ENCODE measurements at places on chromosomes 2 and 18.

DNA sequence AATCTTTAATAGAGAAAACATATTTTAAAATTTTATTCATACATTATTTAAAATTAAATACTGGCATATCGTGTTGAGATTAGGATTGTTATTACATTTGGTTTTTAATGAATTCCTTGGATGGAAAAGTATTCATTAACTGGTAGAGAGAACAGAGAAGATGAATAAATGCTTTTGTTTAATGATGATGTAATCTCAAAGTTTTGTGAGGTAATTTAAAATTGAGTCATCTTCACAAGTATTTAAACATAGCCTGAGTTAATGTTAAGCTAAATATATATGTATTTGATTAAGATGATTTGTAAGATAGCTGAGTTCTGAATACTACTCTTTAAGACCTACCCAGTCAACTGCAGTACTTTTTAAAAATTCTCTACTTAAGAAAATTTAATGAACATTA lies 713.4 kb upstream of the VRK2 start:
- no peak for DNase-seq

DNA sequence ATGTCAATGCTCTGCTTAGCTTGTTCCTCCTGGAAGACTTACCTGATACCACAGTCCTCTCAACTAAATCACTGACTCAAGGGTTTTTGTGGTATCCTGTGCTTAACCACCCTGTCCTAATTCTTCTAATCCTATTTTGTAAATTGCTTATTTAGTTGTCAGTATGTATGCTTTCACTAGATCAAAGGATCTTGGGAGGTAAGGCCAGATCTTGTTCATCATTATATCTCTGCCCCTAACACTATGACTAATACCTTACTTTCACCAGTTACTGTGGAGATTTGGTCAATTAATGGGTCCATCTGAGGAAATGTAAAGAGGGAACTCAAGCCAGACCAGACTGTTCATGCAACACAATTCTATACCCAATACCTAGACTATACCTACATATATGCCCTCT lies 203.2 kb downstream of the GULP1 start:
- no peak for DNase-seq

GRCh38 chr18:27797484-27797883 lies 379.4 kb downstream of the CDH2 start:
- no peak for DNase-seq

GRCh38 chr18:54235871-54236270 lies 11.4 kb upstream of the MBD2 start:
- DNase-seq = no peak

DNA sequence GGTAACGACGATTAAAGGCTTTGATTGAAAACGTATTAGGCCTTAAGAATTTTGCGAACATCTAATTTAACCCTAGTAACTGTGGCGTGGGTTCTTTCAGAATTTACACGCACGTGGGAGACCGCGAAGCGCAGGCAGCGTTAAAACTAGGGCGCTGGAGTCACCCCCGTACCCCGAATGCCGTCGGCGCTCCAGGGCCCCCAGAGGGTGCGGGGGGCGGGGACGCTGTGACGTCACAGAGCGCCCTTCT lies 673 bp upstream of the SMCHD1 start:
- DNase-seq = no peak

GRCh38 chr18:55179425-55179824 lies 220.2 kb upstream of the CCDC68 start:
- DNase-seq = no peak

GRCh38 chr2:178478130-178478438 lies 316 bp downstream of the FKBP7 start:
- no peak for DNase-seq

DNA sequence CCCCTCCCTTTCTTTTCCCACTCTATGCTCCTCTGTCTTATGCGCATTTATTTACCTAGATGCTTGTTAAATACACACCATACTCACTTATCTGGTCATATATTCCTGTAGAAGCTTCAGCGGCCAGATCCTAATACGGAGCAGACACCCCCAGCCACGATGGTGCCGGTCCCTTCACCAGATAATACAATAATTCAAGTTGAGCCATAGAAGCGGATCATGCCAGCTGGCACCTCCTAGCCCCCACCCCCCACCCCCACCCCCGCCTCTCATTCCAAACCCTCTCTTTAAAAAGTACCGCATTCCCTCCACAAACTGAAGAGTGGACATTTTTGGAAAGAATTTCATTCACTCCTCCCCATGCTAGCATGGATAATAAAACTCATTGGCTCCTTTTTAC lies 95.2 kb downstream of the BIN1 start:
- no peak for DNase-seq

GRCh38 chr2:11007331-11008264 lies 95.9 kb downstream of the KCNF1 start:
- DNase-seq = no peak

GRCh38 chr18:61579581-61579980 lies 246.4 kb downstream of the CDH20 start:
- DNase-seq = no peak

DNA sequence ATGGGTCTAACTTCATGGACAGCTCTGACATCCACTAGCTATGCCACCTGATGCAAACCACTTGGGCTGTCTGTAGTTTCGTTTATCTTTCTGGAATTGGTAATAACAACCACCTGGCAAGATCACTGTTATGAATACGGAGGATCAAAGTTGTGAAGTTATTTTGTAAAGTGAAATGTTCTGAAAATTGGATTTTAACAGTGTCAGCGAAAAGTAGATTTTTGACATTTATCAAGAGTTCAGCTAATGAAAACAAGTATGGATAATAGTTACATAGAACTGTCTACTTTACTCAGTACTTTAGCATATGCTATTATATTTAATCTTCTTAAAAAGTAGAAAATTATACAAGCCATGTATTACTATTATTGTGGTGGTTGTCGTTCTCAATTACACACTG lies 813.8 kb downstream of the RNF144A start:
- DNase-seq = no peak

GRCh38 chr2:220880623-220881596 lies 691.2 kb downstream of the EPHA4 start:
- no peak for DNase-seq

DNA sequence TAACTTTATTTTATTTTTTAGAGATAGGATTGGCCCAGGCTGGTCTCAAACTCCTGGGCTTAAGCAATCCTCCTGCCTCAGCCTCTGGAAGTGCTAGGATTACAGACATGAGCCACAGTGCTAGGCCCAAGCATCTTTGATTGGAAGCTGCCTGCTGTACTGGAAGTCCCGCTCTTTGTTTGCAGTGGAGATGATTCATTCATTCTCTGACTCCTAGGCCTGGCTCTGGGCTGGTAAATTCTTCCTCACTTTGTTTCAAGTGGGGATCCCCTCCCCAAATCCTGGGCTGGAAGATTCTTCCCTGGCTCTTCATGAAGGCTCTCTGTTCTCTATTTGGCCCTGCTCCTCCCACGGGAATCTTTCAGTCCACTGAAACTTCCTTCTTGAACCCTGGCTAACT lies 81.9 kb downstream of the NEURL3 start:
- DNase-seq = no peak

GRCh38 chr2:46805401-46805951 lies 110.1 kb downstream of the MCFD2 start:
- no peak for DNase-seq

DNA sequence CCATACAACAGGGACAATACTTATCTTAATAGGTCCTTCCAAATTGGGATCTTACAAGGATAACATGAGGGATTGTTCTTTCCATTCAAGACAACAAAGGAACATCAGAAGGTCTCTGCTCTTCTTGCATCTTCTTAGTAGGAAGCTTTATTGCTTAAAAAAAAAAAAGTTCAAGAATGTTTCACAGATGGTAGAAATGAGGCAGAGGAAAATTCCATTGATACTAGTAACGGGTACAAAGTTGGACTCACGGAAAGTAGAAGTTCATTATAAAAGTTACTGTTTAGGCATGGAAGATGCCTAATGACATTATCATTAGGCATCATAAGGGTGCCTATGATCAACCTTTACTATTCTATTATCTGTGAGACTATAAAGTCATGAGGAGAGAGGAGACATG lies 136.2 kb downstream of the LAMA3 start:
- DNase-seq = no peak

DNA sequence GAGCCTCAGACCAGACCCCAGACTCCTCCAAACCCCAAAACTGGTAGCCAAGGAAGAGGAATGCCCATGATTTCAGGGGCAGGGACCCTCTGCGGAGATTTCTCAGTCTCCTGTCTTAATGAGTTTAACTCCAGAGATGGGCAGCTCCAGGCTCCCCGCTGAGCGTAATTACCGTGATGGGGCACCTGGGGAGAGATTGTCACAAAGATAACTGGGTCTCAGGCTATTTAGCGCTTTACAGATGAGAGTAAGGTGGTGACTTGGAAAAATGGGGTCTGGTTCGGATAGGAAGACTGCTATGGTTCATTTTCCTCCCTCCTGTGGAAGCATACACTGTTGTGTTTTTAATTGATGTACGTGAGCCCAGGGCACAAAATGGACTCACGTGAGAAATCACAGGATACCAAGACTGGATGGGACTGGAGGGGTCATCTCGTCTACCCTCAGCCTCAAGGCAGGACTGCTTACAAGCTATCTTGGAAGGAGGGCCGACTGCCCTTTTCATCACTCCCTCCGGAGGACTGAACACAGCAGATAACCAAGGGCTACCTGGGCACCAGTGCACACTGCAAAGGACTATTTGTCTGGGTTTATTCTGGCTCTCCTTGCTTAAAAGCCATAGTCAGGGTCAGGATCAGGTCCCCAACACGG lies 427.8 kb downstream of the ZNF521 start:
- DNase-seq = no peak

DNA sequence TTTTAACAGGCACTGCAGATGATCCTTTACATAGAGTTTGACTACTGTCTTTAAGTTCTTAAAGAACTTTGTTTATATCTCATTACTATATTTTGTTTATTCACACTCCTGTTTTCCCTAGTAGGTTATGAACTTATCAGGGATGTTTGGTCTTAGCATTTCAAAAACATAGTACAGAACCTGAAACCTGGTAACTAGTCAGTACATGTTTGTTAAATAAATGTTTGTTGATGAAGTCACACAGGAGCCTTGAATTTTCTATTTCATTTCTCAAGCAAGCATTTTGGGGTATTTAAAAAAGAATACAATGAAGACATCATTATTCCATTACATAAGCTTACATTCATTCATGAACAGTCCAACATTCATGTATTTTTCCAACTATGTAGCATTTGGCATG lies 280.3 kb upstream of the ZSWIM2 start:
- DNase-seq = no peak

DNA sequence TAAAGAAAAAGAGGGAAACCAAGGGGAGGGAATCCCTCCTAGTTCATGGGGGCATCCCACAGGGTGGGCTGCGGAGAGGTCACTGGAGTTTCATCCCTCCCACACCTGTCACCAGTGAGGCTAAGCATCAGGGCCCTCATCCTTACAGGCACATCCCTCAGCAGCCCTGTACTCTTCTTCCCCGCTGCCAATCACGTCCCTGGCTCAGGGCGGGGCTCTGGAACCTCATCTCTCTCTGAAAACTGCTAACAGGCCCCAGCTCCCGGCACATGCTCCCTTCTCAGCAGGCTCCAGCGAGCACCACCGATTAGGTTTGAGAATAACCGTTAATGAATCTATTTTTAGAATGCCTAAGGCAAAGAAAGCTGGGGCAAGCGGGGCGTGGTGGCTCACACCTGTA lies 13.0 kb downstream of the UXS1 start:
- DNase-seq = no peak

GRCh38 chr18:75273817-75274216 lies 63.2 kb downstream of the TSHZ1 start:
- DNase-seq = no peak
